ENCODE measurements at places on chromosomes 3 and 15.

DNA sequence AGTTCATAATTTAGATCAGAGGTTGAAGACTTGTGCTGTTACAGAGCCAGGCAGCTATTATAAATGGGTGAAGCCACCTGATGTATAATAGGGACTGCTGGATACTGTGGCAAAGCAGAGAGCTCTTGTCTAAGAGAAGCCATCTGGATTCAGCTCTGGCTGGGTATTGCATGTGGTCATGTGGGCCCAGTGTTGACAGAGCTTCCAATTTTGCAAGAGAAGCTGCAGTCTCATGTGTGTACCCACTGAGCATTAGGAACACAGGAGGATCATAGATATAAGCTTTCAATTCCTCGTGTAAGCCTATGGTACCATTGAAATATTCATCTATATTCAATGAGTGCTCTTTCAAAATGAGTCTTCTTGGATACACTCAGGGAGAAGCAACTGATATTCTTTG, 303.9 kb upstream of the SLCO3A1 start:
- no peak for DNase-seq

DNA sequence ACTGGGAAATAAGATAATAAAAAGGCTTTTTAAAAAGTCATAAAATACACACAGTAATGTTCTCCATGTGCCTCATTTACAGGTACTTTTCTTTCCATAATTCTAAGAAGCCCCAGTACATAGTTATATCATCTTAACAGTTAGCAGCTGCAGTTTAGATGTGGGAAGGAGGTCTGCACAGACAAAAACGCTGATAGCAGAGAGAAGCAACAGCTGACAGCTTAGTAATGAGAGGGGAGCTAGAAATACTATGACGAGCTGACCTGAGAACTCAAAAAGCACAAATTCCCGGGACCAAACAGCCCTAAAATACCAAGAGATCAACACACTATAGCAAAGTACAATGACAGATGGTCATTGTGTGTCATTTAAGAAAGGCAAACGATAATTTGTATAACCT, 36.7 kb upstream of the ARHGEF3 start:
- no peak for DNase-seq

DNA sequence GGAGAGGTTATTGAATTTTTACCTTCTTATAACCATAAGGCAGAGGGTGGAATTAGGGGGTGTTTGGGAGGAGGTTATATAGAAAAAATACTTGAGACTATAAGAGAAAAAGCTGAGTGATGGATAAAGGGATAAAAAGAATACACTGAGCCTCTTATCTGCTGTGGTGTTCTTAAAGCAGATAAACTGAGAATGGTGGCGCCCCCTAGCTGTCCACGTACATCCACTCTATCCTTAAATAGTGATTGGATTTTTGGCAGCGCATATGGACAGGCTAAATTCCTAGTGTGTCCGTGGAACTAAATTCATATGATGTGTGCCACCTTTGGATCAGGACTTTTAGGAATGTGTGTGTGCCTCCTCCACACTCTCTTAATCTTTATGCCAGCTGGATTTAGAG, 121.1 kb downstream of the OXSM start:
- DNase-seq = no peak

GRCh38 chr3:133576169-133576568, 2.7 kb downstream of the CDV3 start:
- DNase-seq = no peak

GRCh38 chr3:151501171-151501922, 40.5 kb upstream of the IGSF10 start:
- DNase-seq = no peak

DNA sequence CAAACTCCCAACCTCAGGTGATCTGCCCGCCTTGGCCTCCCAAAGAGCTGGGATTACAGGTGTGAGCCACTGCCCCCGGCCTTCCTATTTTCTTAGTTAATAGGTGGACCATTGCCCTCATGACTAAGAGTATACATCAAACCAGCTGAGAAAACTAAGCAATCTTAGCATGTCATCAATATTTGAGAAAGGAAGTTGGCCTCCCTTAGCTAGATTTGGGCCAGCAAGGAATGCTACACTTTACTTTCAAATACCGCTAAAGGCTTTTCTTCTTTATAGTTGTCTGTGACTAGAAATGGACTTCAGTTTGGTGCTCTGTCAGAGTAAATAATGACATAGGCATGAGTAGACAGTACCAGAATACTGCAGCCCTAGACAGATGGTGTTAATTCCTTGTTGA, 199.3 kb downstream of the GAP43 start:
- DNase-seq = no peak

DNA sequence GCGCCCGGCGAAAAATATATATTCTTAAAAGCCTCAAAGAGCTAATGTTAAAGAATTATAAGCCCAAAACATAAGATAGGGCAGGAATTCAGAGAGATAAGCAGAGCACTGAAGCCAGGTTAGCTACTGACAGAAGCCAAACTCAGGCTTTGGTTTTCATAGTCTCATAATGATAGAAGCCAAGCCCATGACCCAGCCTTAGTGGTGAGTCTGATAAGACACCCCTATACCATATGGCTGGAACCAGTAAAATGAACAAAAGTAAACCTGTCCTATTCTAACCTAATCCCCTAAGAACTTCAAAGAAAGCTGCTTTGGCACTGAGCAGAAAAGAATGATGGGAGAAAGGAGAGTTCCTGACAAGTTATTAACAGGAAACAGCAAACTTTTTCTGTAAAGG, 25.9 kb downstream of the MYO9A start:
- no peak for DNase-seq

DNA sequence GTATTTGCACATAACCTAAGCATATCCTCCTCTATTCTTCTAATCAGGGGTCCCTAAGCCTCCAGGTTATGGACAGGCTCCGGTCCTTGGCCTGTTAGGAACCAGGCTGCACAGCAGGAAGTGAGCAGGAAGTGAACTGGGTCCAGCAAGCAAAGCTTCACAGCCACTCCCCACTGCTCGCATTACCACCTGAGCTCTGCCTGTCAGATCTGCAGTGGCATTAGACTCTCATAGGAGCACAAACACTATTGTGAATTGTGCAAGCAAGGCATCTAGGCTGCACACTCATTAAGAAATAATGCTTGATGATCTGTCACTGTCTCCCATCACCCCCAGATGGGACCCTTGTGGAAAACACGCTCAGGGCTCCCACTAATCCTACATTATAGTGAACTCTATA, 9.8 kb downstream of the MSL2 start:
- DNase-seq = no peak

DNA sequence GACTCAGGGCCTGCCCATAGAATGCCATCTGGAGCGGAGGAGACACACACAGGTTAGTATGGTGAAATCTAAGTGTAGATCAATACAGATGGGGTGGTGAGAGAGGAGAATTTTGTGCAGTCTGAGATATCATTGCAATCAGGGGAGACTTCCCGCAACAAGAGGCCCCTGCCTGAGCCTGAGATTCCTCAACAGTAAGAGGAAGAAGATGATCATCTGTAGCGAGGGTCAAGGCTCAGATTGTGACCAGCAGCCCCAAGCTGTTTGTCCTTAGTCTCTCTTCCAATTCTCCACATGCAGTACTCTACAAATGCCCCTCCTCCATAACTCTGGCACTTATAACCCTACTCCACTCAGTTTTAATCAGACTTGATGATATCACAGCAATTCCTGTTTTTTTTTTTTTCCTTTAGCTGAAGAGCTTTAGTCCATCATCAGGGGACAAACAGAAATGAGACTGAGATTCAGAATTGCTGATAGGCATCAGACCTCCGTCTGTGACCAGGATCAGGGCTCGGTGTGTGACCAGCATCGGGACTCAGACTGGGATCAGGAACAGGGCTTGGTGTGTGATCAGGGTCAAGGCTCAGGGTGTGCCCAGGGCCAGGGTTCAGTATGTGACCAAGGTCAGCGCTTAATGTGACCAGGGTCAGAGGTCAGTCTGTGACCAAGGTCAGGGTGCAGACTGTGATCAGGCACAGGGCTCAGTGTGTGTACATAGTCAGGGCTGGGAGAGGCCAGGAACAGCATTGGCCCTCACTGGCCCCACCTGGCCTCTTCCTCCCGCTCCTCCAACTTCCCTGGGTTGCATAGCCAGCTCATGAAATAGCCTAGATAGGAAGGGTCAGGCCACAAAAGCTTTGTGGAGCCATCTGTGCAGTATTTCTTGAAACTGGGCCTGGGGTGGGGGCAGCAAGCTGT, 14.1 kb downstream of the LOXL1 start:
- no peak for DNase-seq

DNA sequence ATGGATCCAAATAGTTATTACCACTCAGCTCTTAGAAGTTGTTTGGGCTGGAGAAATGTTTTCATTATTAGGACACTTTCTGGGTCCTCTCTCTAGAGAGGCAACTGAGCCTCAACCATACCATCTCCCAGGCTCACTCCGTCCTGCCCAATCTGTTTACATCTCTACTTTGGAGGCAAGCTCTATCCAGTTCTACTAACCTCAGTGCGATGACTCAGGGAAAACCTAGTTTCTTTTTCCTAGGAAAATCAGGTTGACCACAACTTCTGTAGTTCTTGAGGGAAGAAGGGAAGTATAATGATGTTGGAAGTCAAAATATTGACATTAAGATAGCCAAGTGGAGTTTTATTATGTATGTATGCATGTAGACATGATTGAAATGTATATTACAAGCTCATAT, 40.4 kb downstream of the LPP start:
- no peak for DNase-seq

DNA sequence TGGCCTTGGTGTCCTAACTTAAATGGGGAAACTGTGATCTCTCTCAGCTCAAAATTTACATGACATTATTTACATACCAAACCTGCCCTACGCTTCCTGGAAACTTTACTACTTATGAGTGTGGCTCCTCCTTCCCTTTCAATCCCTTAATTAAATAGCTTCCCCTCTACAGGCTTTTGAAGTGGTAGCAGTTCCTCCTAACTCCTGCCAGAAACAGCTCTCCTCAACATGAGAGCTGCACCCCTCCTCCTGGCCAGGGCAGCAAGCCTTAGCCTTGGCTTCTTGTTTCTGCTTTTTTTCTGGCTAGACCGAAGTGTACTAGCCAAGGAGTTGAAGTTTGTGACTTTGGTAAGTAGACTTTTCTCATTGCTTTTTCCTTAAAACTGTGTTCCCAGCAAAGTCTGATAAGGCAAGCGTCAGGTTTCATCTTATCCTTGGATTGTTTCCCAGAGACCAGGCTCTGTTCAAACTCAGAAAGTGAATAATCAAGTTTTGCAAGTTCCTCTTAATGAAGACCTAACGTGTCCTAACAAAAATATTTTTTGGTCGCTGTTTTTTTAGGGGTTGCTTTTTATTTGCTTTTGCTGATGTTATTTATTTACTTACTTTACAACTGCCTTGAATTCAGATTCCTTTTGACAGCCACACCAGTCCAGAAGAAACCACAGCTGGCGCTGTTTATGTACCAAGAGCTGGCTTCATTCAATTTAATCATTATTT, at the start of gene ACP3:
Gene ACP3 (plus strand): TSS at position 179 of the 720 bp plus-strand sequence. CDS start 50 bp downstream, at position 229.
- DNase-seq = no peak

DNA sequence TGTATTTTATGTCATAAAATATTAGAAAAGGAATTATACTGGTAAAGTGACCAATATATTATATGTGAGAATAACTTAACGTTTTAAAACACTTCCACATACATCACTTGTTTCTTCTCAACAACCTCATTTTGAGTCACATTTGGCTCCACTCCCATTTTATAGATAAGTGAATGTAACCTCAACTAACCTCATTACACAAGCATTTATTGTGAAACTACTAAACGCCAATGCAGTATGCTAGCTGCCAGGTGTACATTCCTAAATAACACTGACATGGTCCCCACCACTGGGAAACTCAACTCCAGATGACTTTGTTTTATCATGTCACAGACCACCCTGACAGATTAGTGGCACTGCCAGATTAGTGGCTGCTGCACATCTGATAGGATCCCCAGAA, 249.7 kb upstream of the CNTN4 start:
- DNase-seq = no peak

DNA sequence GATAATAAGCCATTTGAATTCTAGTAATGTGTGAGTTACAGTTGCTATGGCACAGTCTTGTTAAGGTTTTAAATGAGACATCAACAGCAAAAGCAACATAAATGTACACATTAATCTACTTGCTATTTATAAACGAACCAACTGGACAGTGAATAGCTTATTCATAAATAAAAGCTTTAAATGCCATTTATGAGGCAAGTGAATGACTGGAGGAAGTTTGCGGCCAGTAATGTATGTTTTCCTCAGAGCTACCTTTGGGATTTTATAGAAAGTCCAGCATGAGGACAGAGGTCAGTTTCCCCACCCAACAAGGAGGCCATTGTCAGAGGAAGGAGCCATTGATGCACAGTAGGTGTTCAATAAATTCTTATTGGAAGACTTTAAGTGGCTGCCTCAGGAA, 48.0 kb upstream of the PXYLP1 start:
- DNase-seq = no peak

DNA sequence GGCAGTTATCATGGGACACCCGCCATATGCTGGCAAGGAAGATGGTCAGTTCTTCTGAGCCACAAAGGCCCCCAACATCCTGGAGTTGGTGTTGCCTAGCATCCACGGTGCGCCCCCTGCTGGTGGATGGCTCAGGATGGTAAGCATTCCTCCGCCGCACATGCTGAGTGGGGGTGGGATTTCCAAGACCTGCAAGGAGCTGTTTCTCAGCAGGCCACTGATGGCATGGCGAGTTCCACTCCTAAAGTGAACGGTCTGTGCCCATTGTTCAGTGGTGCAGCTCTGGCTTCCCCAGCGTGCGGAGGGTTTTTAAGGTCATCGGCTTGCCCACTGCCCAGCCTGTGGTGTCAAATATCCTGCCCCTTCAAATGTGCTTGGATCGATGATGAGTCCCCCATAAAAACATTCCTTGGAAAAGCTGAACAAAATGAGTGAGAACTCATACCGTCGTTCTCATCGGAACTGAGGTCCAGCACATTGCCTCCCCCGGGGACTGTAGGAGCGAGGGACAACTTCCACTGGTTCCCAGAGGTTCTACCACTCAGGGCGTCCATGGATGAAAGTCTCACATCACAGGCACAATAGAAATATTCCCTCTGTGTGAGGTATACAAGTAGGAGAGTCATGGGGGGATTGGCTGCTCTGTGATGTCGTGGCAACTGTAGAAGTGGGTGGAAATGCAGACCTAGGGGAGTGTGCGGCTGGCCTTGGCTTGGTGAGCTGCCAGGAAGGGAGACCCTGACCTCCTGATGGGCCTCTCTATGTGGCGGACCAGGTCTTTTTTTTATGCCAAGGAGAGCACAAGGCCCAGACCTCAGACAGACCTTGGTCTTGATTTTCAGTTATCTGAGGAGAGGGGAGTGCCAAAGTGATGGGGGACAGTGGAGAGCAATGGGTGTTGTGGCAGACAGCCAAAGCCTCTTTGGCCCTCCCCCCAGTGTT, 102.0 kb downstream of the SNRPN start:
- DNase-seq = no peak

DNA sequence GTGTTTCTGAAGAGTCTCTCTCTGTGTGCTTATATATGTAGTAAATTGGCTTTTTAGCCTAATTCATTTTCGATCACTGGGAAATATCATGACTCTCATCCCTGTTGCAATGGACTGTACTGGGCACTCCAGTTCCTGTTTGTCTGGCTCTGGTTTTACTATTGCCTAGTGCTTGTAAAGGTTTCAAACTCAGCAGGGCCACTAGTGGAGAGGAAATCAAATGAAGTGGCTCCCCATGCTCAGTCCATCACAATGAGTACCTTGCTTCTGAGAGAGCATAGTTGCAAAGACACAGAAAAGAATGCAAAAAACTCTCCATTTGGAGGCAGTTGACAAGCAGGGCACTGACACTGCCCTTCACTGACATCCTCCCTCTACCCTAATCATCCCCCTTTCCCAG, 167.8 kb downstream of the TAFA4 start:
- DNase-seq = no peak

- DNase-seq = no peak
Observed at GRCh38 chr3:45002139-45002660, 23.9 kb upstream of the CLEC3B start.

GRCh38 chr15:85556618-85556895, 176.2 kb downstream of the AKAP13 start:
- no peak for DNase-seq
